ENCODE measurements at places on chromosomes 2 and 18.

DNA sequence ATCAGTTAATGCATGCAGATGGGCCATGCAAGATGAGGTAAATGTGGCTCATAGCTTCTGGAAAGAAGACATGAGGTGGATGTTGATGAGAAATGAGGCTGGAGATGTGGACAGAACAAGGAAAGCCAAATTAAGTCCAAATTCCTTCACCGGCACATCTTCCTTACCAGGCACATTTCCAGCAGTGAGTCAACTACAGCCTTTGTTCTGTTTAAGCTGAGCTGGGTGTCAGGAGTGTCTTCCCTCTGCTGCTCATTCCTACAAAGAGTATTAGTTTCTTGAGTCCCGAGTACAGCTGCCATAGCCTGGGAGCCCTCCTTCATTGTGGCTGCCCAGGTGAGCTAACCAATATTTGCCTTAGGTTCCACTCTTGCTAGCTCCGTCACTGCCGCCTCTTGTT lies 945.0 kb downstream of the SLC4A3 start:
- no peak for DNase-seq

DNA sequence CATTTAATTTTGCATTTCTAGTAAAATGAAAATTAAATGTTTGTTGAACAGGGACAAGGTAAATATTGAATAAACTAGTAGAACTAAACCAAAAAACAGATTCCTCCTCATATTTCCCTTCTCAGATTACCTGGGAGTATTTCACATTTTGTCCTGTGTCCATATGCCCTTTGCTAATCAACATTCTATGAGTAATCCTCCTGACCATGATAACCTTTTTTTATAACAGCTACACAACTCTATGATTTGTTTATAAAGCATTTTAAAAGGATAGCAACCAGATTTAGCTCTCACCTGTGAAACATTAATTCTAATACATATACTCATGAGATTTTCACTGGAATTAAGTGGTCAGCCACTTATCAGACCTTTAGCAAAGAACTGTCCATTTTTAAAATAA lies 7.1 kb upstream of the DSG2 start:
- DNase-seq = no peak

DNA sequence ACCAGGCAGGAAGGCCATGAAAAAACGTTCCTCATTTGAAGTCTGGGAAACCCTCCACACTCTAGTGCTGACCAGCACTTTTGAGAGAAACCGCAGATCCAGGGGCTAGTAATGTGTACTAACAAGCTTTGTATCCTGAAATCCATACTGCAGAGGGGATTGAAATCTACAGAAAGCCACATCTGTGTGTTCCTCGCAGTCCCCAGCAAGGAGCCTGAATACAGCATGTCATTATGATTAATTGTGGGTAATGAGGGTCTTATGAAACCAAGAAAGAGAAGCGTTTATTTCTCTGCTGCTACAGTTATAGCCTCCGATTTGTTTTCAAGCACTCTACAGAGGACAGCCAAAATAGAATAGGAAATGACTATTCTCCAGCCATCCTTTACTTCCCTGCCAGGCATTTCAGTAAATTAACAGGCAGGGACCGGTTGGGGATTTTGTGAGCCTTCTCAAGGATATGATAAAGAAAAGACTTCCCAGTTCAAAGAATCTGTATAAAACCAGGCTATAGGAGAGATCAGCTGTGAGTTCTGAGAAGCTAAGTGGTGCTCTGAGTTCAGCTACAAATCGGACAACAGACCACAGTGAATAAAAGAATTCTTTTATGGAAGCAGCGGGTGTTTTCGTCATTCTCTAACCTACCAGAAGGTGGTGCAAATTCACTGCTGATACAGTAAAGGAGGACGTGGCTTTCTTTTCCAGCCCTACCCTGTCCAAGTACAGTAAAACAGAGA lies 133.4 kb downstream of the INSIG2 start:
- DNase-seq = no peak

GRCh38 chr2:128037649-128038048 lies 9.8 kb upstream of the SAP130 start:
- no peak for DNase-seq

DNA sequence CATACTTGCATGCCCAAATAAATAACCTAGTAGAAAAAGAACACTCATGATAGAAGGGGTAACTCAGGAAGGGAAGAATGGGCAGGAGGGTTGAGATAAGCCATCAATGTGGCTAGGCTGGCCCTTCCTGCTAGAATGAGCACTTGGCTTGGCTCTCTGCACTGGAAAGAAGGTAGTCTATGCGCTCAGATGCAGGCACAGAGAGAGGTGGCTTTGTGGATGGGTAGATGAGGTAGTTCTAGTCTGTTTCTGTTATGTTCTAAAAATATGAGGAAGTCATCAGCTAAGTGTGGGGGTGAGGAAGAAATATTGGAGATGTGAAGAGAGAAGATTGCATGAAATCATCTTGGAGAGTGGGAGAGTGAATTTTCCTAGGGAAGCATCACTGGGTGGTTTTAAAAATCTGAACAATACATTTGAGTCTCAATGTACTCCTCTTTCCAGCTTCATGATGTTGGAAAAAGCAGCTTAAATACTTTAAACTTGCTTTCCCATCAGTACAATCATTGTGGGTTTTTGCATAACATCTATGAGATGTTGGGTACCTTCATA lies 357.1 kb downstream of the CNTNAP5 start:
- DNase-seq = no peak

DNA sequence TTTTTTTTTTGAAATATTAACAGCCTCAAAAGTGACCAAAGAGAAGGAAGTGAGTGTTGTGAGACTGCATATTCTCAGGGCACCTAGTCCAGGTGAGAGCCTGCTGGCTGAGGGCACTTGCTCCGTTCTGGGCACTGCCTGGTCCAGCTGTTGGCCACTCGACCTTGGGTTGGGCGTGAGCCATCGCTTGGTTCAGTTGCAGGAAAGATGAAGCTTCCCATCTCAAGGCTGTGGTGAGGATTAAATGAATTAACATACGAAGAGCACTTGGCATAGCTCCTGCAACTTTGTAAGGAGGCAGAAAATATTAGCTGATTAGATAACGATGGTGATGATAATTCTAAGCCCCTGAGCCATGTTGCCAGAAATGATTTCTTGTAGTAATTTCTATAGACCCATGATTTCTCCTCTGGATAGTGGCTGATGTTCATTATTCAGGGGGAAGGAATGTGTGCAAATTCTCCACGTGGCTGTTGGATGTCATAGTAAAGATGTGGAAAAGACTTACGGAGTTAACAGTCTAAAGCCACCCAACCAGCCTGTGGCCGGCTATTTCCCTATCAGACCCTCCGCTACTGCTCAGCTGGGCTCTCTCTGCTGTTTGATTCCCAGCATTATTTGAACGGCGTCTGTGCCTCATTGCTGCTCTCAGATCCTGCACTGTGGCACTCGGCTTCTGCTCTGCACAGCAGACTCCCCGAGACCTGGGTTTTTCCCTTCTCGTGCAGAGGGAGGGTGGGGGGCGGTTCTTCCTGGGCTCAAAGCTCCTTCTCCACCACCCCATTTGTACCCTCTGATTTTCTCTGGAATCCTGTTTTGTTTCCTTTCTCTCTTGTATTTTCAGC lies 221.1 kb downstream of the GALR1 start:
- DNase-seq = no peak

DNA sequence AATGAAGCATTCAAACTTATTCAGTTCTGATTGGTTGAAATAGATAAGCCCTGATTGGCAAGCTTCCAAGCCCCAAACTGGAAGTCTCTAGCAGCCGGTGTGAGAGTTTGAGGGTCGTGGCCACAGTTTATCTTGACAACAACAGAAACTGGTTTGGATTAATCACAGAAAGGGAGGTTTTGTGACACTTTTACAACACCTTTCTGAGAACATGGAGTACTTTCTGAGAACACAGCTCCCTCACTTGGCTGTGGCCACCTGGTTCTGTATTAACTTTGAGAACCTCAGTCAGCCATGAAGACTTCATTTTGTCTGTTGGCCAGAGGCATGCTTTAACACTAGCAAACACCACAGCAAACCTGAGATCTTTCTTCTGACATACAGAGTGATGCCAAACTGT lies 280.7 kb upstream of the VWC2L start:
- DNase-seq = no peak

GRCh38 chr2:226308986-226309385 lies 490.6 kb downstream of the IRS1 start:
- no peak for DNase-seq

GRCh38 chr2:158529379-158530259 lies 72.9 kb downstream of the PKP4 start:
- DNase-seq = no peak

GRCh38 chr2:126720638-126721037 lies 64.7 kb downstream of the GYPC start:
- DNase-seq = no peak

GRCh38 chr2:160222546-160223283 lies 22.6 kb upstream of the ITGB6 start:
- no peak for DNase-seq

DNA sequence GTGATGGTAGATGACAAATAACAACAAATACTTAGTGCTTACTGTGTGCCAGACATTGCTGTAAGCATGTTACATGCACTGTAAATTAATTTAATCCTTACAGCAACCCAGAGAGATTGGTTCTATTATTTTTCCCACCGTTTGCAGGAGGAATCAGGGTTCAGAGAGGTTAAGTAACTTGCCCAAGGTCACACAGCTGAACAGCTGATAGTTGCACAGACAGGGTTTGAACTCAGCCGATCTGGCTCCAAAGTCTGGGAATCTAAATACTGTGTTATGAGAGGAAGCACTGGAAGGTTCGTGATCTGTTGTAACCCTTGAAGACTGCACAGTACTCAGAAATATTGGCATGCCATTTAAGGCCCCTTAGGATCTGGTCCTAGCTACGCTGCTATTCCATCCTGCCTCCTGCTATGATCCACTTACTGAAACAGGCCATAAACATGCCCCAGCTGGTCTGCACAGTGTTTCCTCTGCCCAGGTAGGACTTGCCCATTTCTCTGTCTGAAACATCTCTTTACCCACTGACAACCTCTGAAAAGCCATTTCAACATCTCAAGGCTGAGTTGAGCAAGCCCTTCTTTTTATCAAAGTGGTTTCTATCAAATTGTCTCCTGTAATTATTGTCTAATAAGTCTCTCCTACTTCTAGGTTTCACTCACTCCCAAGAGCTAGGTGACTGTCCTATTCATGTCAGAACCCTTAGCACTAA lies 40.4 kb upstream of the MRPL33 start:
- no peak for DNase-seq

DNA sequence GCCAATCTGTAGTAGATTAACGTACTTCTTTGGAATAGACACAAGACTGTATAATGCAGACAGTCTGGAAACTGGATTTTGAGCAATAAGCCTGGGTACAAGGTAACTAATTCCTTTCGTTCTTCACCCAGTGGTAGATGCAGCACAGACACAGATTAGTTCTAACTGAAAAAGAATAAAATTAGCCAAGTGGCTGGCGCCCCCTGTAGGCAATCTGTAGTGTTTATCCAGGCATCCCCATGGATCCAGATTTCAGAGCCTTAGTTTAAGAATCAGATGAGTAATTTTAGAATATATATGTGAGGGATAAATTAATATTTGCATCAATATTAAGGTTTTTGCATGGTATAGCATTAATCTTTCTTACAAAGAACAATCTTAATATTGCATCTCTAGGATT lies 563.9 kb downstream of the DCC start:
- peak; percentile 64 for DNase-seq

GRCh38 chr2:164053021-164053420 lies 317.2 kb upstream of the FIGN start:
- DNase-seq = no peak

DNA sequence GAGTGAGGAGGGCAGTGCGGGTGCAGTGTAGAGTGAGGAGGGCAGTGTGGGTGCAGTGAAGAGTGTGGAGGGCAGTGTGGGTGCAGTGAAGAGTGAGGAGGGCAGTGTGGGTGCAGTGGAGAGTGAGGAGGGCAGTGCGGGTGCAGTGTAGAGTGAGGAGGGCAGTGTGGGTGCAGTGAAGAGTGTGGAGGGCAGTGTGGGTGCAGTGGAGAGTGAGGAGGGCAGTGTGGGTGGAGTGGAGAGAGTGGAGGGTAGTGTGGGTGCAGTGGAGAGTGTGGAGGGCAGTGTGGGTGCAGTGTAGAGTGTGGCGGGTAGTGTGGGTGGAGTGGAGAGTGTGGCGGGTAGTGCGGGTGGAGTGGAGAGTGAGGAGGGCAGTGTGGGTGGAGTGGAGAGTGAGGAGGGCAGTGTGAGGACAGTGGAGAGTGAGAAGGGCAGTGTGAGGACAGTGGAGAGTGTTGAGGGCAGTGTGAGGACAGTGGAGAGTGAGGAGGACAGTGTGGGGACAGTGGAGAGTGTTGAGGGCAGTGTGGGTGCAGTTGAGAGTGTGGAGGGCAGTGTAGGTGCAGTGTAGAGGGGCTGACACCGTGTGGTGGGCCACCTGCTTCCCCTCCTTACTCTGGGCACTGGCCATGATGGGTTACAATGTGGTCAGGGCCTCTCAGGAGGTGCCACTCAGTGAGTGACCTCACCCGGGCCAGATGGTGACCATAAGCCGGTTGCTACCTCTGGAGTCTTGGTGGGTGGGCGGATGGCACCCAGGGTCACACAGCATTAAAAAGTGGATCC lies 28.5 kb downstream of the INPP4A start:
- DNase-seq = no peak

DNA sequence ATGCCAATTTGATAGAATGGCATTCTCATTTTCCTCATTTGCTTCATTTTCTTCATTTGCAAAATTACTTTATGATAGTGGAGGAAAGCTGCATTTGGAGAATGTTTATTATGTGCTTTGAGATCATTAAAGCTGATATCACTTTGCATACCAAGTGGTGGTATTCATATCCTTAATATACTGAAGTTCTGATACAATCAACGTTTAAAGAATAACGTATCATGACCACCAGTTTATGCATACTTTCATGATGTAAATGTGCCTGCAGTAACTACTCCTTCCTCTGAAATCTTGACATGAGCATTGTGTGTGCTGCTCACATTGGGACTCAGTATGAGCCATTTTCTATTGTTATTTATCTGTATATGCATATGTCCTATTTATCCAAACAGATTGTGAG lies 302.1 kb downstream of the ARHGAP15 start:
- no peak for DNase-seq

DNA sequence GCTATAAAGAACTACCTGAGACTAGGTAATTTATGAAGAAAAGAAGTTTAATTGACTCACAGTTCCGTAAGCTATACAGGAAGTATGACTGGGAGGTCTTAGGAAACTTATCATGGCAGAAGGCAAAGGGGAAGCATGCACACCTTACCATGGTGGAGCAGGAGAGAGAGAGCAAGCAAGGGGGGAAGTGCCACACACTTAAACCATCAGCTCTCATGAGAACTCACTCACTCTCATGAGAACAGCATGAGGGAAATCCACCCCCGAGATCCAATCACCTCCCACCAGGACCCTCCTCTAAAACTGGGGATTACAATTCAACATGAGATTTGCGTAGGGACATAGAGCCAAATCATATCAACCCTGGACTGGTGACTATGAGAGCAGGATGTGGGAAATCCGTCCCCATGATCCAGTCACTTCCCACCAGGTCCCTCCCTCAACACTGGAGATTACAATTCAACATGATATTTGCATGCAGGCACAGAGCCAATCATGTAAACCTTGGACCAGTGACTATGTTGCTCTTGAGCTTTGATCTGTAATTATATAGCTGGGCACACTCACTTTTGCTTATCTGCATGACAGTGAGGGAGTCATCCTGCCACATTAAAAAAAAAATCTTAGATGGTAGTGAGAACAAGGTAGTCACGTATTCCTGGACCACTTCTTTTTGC lies 12.9 kb downstream of the ADAM23 start:
- no peak for DNase-seq

Data from WTC11 (cell line).